ENCODE measurements at places on chromosomes 5 and 9.
A peak's percentile ranks its signal among the peaks of the same experiment; 100 is the strongest.

DNA sequence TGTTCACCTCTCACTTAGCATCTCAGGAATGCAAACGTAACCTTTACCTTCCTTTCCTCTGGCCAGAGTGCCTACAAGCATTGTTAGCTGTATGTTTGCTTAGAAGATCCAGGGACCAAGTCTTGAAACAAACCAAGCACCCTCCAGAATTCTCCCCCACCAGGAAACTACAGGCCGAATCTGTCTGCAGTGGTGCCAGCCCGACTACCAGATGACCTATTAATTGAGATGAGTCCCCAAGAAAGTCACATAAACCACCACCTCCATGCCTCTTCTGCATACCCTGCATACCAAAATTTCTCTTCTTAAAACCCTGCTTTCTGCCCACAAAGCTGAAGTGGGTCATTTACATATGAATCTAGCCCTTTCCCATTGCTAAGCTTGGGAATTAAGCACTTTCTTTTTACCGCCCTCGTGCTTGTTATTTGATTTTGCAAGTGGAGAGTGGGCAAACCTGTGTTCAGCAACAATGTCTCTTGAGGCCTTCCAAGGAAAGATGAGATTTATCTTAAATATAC is 1239.1 kb downstream of the CDH12 start:
- H3K36me3 ChIP-seq: no peaks in the 10 kb centered on the region
- H3K4me1 ChIP-seq: no peaks in the 10 kb centered on the region
- no peak overlapping the region for H3K27ac ChIP-seq
- no peak overlapping the region for H3K4me3 ChIP-seq

- H3K36me3 ChIP-seq: no peaks in the 10 kb centered on the region
- H3K27me3 ChIP-seq: peaks cover 66% of the 10 kb centered on the region
- no peak for DNase-seq
- H3K4me3 ChIP-seq: no peak overlapping the region
Measured at GRCh38 chr5:150181027-150181426, 8.8 kb upstream of the SLC6A7 start.

DNA sequence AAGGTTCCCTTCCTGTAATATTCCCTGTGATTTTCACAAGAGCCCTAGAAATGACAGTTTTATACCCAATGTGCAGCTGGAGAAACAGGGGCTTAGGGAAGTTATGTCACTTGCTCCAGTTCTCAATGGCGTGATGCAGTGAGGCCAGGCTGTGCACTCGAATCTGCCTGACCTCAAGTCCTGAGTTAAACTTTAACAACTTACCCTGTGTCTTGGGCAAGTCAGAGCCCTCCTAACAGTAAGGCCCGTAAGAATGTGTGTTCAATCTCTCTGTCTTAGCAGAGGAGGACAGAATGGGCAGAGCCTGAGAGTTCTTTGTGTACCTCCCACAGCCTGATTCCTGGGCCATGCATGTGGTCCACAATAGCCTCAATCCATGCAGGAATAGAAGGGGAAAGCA is 181.1 kb downstream of the TRIM32 start:
- H3K27ac ChIP-seq: no peak overlapping the region
- H3K4me1 ChIP-seq: peaks cover 12% of the 10 kb centered on the region
- peak; percentile 5 for DNase-seq
- peaks cover 4% of the 10 kb centered on the region for H3K36me3 ChIP-seq
- H3K4me3 ChIP-seq: no peak overlapping the region
- H3K27me3 ChIP-seq: no peaks in the 10 kb centered on the region

DNA sequence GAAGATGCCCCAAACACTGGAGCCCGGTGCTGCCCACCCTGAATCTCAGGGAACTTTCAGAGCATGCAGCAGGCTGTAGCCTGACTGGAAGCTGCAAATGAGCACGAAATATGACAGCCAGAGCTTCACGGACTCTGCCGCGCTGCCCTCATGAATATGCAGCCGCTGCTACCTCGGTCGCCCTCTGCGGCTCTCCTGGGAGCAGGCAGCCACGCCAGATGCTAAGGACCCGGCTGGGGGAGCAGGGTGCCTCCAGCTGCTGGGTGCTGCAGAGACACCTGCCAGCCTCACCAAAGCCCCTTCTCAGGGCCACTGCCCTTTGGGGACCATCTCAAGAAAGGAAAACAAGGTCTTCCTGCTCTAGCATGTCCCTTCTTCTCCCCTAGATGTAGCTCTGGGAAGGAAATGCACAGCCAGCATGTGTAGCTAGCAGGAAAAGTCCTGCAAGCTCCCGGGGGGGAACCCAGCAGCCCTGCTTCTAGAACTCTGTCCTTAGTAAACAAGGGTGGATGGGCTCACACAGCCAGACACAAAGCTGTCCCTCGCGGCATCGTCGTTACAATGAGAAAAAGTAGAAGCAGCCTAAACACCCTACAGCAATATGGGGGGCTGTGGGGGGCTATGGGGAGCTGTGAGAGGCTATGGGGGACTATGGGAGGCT is 56.8 kb upstream of the OLFM1 start:
- H3K27me3 ChIP-seq: no peaks in the 10 kb centered on the region
- no peaks in the 10 kb centered on the region for H3K4me1 ChIP-seq
- no peak for DNase-seq

DNA sequence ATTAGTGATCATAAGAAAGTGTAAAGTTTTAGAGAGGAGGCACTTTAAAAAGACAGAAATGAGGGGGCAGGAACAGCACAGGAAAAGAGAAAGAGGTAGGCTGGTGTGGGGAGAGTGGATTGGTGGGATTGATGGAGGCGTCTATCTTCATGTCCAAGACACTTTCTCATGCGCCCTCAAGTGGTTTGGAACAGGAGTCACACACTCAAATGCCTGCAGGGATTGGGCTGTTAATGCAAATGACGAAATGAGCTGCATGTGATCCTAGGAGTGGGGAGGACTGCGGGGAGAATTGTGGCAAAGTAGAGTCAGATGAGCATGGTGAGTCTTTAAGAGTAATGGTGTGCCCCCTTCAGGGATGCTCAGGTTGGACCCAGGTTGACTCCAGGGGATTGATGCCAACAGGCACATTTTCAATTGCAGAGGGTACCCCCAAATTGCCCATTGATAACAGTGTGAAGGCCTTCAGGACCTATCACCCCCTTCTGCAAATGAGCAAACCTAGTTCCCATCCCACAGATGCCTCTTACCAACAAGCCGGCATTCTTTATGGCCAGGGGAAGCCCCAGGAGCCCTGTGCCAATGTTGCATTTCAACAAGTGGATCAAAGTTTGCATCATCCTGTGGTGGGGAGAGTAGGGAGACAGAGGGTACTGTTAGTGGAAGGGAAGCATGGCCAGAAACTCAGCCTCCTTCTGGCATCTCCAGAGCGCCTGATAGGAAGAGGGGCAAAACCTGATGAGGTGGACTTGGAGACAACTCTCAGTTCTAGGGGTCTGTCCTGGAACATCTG is 5.3 kb downstream of the SLC36A3 start:
- DNase-seq: peak; percentile 51
- no peaks in the 10 kb centered on the region for H3K36me3 ChIP-seq
- H3K27ac ChIP-seq: no peak overlapping the region
- peaks cover 78% of the 10 kb centered on the region for H3K27me3 ChIP-seq
- H3K4me3 ChIP-seq: no peak overlapping the region
- H3K4me1 ChIP-seq: peaks cover 27% of the 10 kb centered on the region

DNA sequence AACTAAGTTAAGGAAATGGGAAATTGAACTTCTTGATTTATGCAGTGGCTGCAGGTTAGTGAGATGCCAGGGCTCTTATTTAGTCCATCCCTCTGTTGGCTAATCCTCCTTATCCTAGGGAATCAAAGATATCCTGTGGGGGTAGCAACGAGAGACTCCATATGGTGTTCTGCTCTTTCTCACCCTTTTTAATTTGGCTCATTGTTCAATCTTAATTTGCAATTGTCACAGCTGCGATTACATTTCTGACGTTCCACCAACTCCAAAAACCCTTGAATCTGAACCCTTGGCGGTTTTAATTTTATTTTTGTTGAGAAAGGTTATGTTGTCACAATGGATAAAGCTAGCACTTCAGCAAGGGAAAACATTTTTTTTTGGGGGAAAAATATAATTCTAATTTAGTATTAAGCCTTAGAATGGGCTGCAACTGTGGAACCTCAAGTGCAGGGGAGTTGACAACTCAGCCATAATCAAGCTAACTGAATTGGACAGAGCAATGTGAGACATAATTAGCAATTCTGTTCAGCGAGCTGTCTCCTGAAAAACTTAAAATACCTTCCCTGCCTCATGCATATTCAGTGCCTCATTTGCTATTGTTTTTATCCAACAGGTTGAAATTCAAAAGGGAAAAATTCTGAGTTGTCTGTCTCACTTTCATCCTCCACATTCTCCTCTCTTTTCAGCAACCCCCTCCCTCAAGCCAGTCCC is 91.3 kb downstream of the MAT2B start:
- no peak overlapping the region for H3K27ac ChIP-seq
- DNase-seq: no peak
- H3K4me3 ChIP-seq: no peak overlapping the region
- peaks cover 18% of the 10 kb centered on the region for H3K27me3 ChIP-seq
- no peaks in the 10 kb centered on the region for H3K36me3 ChIP-seq

DNA sequence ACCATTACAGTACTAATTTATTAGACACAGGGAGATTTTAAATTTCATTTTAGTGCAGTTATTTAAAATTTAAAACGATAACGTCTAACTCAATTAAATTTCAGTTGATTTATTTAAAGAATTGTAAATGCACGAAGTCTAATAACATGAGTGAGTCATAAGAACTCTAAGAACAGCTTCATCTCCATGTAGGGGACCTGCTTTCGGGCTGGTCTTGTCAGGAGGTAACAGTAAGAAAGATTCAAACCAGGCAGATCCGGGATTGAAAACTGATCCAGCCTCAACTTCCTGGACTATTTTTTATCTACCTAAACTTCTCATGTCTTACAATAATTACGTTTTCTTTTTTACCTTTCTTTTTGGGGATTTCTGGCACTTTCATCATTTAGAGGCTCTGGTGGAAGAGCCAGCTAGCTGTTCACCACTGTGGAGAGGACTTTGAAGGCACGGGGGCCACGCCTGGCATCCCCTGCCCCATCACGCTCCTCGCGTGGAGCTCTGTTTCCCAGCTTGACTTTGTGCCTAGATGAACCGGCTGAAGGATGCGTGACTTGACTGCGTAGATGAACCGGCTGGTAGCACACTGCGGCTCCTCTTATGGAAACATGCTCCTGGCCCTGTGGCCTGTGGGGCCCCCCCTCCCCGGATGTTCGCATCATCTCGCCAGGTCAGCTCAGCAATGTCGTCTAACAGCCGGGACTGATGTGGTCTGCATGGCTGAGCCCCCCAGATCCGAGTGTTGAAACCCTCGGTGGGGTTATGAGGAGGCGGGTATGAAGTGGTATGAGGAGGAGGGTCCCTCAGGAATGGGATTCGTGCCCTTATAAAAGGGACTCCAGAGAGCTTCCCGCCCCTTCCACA is 26.0 kb downstream of the NDUFS6 start:
- no peak for DNase-seq
- no peaks in the 10 kb centered on the region for H3K27me3 ChIP-seq
- peaks cover 9% of the 10 kb centered on the region for H3K36me3 ChIP-seq
- no peaks in the 10 kb centered on the region for H3K4me1 ChIP-seq
- no peak overlapping the region for H3K4me3 ChIP-seq
- H3K27ac ChIP-seq: no peak overlapping the region

DNA sequence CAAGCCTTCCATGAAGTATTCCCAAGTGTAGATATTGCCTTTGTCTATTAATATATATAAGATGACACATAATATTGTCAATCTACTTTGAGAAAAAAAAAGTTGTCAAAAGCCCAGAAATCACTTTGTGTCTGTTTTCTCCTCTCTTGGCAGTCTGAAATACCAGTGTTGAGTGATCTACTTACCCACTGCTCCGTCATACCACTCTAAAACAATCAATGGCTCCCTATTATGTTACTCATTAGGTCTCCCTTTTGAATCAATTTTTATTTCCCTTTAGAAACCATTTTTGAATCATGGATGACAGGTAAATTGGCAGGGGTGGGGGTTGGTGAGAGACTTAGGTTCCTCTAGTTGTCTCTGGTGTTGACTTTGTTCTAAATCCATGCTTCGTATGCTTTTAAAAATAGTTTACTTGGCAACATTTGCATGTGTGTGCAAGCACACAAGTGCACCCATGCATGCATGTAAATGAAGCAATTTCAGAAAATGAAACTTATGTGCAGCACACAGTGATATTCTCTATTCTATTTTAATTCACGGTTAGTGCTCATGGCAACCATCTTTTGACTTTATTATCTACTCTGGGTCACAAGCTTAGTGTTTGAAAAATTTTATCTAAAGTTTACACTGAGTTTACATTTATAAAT is 378.9 kb downstream of the RAB3C start:
- H3K27me3 ChIP-seq: peaks cover 21% of the 10 kb centered on the region
- no peak for DNase-seq
- H3K36me3 ChIP-seq: no peaks in the 10 kb centered on the region

GRCh38 chr9:76153902-76154629 is 240.2 kb downstream of the RFK start:
- peaks cover 1% of the 10 kb centered on the region for H3K36me3 ChIP-seq
- H3K27ac ChIP-seq: no peak overlapping the region
- peaks cover 12% of the 10 kb centered on the region for H3K4me1 ChIP-seq
- no peak overlapping the region for H3K4me3 ChIP-seq

DNA sequence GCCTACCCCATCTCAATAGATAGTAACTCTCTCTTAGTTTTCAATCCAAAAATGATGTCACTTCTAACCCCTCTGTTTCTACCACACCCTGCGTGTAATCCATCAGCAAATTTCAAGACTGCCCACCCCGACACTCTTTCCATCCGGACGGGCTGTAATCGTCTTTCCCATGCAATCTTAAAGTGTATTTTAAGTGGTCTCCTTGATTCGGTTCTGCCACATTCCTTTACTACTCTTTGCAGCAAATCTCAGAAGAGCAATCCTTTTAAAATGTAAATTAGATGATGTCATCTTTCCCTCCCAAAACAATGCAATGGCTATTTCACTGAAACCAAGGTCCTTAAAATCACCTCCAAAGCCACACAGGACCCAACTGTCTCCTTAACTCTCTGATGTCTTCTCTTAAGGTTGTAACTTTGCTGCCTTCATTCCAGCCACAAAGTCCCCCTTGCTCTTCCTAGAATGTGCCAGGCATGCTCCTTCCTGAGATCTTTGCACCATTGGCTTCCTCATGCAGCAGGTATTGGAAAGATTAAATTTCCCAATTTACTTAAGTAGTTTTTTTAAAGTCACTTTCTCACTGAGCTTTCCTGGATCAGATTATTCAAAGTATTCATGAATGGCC is 932.5 kb upstream of the WWC1 start:
- H3K27ac ChIP-seq: no peak overlapping the region
- H3K4me1 ChIP-seq: no peaks in the 10 kb centered on the region
- no peak for DNase-seq
- no peak overlapping the region for H3K4me3 ChIP-seq
- H3K27me3 ChIP-seq: no peaks in the 10 kb centered on the region
- no peaks in the 10 kb centered on the region for H3K36me3 ChIP-seq

DNA sequence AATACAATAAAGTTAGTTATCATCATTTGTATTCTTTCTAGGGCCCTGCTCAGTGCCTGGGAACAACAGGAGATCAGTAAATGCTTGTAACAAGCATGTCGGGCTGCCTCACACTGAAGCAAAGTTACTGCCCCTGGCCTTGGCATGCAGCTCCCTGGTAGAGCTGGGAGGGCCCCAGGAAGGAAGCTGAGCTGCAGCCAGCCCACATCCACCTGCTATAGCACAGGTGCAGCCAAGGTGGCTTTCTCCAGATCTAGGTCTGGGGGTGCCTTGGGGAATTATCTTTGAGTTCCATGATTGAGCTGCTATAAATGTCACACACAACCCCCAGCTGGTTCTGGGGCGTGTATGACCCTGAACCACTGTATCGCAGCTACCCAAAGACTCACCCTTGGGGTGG is 293.4 kb upstream of the MSX2 start:
- H3K27ac ChIP-seq: no peak overlapping the region
- no peak for DNase-seq
- no peaks in the 10 kb centered on the region for H3K36me3 ChIP-seq
- H3K4me3 ChIP-seq: no peak overlapping the region
- H3K4me1 ChIP-seq: no peaks in the 10 kb centered on the region

- H3K36me3 ChIP-seq: no peaks in the 10 kb centered on the region
- no peaks in the 10 kb centered on the region for H3K27me3 ChIP-seq
- H3K27ac ChIP-seq: no peak overlapping the region
- no peak overlapping the region for H3K4me3 ChIP-seq
Measured at GRCh38 chr9:111980398-111980797, 83.8 kb downstream of the UGCG start.
